ENCODE measurements at places on chromosomes 3 and 15.
A peak's percentile ranks its signal among the peaks of the same experiment; 100 is the strongest.

- DNase-seq, result no peak
These were observed 411.1 kb downstream of the SOX2 start for GRCh38 chr3:182122779-182123178.

DNA sequence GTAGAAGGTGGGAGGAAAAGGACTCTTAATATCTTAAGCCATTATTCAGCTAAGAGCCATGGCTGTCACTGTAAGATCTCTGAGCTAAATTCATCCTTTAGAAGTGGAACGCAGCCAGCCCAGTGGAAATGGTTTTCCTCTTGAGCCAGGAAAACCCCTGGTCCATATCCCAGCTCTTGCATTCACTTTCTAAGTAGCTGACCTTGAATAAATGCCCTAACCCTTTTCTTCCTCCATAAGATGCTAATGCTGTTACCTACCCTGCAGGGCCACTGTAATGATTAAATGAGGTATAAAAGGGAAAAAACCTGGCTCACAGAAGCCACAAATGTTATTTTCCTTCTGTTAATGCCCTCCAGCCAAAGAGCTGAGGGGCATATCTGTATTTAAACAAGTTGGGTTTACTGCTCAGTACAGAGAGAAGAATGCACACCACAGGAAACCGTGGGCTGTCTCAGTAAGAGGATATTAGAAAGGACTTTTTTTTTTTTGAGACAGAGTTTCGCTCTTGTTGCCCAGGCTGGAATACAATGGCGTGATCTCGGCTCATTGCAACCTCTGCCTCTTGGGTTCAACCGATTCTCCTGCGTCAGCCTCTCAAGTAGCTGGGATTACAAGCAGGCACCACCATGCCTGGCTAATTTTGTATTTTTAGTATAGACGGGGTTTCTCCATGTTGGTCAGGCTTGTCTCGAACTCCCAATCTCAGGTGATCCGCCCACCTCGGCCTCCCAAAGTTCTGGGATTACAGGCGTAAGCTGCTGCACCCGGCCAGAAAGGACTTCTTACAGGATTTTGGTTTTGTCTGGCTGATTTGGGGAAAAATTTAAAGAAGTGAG is 6.8 kb downstream of the UBL7 start:
- no peak for DNase-seq

GRCh38 chr3:100317912-100318311 is 16.6 kb upstream of the NIT2 start:
- no peak for DNase-seq

DNA sequence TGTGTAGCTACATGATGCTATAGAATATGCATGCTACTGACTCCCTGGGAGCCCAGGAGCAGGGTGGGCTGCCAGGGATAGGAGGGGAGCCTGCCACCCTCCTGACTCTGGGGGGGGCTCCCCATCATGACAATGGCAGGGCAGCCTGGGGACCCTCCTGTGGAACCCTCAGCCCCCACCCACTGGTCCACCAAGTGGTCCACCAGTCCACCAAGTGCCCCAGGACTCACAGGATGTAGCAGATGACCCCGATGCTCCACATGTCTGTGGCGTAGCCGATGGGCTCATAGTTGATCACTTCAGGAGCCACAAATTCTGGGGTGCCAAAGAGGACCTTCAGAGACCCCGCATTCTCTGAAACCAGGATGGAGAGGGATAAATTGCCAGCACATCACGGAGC is 53.0 kb upstream of the HACD2 start:
- DNase-seq, result no peak

DNA sequence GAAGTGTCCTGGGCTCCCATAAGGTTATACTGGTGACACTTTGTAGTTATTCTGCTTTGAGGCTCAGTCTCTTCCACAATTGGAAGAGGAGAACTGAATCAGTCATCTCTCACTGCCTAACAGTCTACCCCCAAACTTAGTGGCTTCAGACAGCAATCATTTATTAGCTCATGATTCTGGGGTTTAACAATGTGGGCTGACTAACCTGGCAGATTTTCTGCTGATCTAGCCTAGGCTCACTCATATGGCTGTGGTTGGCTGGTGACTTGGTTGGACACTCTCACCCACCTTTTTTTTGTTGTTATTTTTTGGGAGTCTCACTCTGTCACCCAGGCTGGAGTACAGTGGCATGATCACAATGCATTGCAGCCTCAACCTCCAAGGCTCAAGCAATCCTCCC is 7.1 kb downstream of the GPD1L start:
- no peak for DNase-seq

GRCh38 chr3:159884661-159885402 is 103.8 kb upstream of the IL12A start:
- peak; percentile 35 for DNase-seq

DNA sequence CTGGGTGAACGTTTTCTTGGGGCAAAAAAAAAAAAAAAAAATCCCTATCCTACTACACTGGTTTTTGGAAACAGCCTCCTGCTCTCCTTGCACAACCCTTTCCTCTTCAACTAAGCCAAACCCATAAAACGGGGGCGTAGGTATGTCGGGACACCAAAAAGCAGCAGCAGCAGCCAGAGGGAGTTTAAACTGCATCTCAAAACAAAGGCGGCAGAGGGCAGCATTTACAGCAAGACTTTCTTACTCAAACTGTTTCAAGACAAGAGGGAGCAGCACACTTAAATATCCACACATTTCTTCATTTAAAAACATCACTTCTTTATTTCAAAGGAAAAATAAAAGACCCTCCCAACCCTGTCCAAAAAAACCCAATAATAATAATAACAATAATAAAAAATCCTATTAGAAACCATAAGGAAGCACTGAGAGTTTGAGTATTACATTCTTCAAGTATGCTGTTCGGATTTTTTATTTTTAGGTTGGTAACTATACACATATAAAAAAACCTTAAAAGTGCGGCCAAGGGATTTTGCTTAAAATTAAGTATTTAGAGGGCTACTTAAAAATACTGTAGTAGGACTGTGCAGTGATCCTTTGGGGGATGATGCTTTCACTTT is 43.9 kb upstream of the PLXND1 start:
- no peak for DNase-seq

DNA sequence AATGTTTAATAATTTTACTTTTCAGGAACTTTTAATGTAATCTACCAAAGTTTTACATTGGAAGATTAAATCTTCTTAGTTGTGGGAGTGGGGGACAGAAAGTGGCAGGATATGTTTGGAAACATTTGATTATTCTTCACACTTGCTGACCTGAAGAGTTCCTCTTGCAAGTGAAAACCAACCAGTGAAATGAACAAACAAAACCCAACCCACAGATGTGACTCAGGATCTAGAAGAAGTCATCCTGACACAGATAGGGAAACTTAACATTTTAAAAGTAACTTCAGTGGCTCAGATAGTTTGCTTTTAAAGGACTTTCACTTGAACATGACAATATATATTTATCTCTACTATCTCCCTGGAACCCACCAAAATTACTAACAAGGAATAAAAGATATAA is 55.4 kb downstream of the ASTE1 start:
- DNase-seq, result no peak

- peak; percentile 72 for DNase-seq
These were observed 409.8 kb downstream of the TBL1XR1 start for GRCh38 chr3:176787506-176787905.

GRCh38 chr3:72932416-72932815 is 44.6 kb downstream of the GXYLT2 start:
- DNase-seq, result no peak

GRCh38 chr3:95184038-95184437 is 1121.2 kb downstream of the NSUN3 start:
- no peak for DNase-seq

DNA sequence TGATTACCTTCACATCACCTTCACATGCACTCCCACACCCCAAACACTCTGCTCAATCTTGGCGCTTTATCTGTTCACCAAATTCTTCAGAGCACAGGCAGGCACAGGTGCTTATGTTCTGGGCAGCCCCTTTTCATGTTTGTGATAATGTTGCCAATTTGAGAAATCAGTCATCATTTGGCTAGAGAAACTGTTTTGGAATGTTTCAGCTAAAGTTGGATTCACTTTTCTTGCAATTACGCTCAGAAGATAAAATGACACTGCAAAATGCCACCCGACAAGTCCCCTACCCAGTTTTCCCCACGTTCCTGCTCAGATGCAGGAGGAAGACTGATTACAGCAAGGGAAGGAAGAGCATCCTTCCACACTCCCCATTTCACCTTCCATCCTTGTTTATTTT is 192.9 kb upstream of the LRRN1 start:
- DNase-seq, result no peak

DNA sequence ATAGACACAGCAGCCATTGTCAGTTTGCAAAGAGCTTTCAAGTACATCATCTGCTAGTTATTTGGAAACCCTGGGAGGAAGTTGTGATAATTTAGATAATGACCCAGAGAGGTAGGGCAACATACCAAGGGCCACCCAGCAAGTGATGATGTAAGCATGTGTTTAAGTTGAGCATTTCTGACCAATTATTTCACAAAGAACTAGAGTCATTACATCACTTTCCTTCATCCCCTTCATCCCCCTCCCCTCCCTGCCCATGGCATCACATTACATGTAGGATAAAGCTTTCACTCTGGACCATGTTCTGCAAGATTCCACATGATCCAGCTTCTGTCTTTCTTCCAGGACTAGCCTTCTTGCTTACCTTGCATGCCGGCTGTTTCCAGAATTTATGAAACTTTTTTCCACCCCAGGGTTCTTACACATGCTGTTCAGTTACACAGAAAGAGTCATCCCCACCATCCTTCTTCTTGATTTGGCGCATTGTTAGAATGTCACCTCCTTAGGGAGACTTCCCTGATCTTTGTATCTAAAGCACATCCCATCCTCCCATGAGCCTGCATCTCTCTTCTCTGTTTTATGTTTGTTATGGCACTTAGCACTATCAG is 71.3 kb downstream of the PTPRG start:
- peak; percentile 6 for DNase-seq

DNA sequence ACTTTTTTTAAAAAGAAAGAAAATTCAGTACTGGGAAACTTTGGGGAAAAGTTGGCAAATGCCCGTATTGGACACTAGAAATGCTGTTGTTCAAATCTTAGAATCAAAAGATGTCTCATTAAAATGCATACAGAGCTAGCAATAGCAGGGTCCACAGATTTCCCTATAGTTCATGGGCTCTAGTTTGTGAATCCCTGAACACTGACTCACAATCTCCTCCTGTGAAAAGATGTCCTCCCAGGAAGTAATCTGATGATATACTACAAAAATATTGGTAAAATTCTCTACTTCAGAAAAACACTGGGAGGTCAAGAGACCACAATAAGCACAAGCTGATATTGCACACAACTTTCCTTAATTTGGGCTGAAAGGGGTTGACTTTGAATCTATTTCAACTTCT is 568.4 kb upstream of the ZNF385D start:
- no peak for DNase-seq

DNA sequence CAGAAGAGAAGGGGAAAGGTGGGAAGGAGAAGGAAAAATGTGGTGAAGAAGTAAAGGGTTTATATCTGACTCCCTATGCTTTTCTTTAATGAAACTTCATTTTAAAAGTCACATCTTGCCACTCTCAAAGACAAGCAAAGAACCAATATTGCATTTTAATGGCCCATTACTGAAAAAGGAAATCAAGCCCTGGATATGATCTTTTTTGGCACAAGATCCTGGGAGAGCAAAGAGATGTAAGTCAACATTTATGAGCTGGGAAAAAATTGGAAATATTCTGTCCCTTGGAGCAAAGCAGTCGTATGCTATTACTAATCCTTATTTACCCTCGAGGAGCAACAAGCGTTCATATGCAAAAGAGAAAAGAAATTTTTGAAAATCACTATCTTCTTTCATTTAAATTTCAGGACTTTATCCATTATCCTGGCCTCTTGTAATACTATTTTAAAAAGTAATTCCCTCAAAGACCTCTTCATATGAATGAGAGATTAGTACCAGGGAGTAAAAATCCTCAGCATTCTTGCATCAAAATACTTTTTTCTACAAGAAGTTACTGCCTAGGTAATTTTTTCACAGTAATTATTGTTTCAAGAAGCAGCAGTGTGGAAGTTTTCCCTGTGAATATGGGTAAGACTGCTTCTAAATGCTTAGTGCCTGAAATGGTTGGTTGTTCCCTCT is 435.3 kb upstream of the PDZRN3 start:
- DNase-seq, result no peak

GRCh38 chr3:31295150-31295765 is 237.5 kb upstream of the STT3B start:
- DNase-seq, result peak; percentile 84

- DNase-seq, result peak; percentile 90
These were observed 224.0 kb downstream of the TBC1D5 start for GRCh38 chr3:17518189-17519059.

- DNase-seq, result no peak
These were observed 7.6 kb upstream of the MYO5C start for GRCh38 chr15:52303093-52303772.

- no peak for DNase-seq
These were observed 3.8 kb upstream of the FEZF2 start for GRCh38 chr3:62376906-62377877.

GRCh38 chr3:193593668-193594030 is 641 bp downstream of the OPA1 start:
- peak; percentile 50 for DNase-seq

GRCh38 chr3:46719044-46719565 is 1.4 kb upstream of the PRSS50 start:
- no peak for DNase-seq

DNA sequence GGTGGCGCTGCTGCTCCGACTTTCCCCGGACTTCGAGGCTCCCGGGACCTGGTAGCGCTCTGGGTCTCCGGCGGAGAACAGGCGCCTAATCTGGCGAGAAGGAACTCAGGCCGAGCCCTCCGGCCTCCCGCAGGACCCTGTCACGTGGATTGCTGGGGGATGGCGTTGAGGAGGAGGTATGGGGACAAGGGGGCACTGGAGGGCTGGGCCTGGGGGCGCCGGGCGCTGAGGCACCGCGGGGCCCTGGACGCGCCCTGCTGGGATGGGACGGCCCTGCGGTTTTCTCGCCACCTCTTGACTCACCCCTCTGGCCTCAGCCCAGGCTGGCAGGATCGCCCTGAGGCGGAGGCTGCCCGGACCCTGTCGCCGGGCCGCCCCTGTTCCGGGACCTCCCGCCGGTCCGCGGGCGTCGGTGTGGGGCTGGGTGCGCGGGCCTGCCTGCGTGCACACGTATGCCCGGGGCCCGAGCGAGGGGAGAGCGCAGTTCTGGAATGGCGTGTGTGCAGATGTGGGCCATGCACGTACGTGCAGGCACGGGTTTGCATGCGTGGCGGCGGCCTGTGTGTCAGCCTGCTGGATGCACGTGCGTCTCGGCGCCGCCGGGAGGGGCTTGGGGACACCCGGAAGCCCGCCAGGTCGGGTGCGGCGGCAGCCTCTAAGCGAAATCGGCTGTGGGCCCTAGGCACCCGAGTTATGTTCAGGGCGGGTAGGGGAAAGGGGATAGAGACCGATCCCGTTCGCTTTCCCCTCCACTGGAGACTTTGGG is 752 bp downstream of the C15orf39 start:
- peak; percentile 71 for DNase-seq

DNA sequence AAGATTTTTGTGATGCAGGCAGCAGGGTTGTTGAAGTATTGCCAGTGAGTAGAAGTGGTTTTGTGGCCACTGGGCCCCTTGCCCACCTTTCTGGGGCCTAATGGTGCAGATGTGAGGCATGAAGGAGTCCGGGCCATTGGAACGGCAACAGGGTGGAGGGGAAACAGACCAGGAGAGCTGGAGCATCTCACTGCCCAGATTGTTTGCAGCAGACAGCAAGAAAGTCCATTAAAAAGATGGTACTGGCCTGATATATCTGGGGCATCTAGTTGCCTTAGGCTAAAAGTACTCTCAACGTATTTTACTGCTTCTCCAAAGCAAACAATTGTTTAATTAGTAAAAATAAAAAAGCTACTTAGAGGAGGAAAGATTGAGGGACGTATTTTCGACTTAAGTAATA is 298.4 kb downstream of the SATB1 start:
- DNase-seq, result peak; percentile 32

GRCh38 chr3:179828738-179829137 is 175.9 kb downstream of the USP13 start:
- peak; percentile 57 for DNase-seq

GRCh38 chr3:131353986-131354385 is 27.6 kb upstream of the NUDT16 start:
- no peak for DNase-seq
